ENCODE measurements at places on chromosomes 12 and 14.

DNA sequence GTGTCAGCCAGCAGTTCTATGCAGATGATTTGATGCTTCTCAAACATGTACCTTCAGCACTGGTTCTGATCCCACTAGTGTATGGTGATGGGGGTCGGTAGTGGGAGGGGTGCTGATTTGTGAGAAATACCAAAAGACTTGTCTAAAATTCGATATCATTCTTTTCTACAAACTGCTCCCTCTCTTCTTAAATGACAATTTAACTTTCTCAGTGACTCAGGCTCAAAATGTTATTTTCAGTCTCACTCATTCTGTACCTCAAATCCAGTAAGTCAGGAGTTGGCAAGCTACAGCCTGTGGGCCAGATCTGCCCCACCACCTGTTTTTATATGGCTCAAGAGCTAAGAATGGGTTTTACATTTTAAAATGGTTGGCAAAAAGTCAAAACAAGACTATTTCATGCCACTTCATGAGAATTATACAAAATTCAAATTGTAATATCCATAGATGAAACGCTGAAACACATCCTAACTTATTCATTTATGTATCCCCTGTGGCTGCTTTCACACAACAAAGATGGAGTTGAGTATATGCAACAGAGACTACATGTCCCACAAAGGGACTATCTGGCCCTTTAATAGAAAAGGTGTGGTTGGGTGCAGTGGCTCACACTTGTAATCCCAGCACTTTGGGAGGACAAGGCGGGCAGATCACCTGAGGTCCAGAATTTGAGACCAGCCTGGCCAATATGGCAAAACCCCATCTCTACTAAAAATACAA lies 6.6 kb upstream of the NOP2 start:
- no peak for DNase-seq

DNA sequence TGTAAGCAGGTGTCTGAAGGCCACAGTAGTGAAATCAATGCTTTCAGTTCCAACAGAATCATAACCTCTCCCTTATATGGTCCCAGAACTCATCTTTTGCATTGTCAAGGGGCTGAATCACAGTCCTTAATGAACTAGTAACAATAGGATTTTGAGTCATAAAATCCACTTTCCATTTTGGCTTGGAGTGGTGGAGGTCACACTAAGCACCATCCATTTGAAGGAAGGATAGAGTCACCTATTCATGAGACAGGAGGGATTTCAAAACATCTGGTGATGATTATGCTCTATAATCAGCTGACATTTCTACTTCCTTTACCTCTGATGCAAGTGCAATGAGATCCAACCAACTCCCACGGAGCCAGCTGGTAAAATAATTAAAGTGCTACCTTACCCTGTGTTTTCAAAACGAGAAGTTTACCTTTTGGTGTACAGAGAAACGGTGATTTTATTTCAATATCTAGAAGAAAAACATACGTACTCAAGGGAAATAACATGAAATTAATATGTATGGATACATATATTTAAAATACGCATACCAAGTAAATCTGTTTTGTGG lies 59.1 kb downstream of the TMEM132D start:
- no peak for DNase-seq

DNA sequence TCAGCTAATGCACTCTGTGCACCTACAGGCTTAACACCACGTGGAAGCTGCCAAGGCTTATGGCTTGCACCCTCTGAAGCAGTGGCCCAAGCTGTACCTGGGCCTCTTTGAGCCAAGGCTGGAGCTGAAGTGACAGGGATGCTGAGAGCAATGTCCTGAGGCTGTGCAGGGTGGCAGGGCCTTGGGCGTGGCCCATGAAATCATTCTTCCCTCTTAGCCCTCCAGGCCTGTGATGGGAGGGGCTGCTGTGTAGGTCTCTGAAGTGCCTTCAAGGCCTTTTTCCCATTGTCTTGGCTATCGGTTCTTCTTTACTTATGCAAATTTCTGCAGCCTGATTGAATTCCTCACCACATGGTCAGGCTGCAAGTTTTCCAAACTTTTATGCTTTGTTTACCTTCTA lies 47.4 kb upstream of the TMTC1 start:
- no peak for DNase-seq

DNA sequence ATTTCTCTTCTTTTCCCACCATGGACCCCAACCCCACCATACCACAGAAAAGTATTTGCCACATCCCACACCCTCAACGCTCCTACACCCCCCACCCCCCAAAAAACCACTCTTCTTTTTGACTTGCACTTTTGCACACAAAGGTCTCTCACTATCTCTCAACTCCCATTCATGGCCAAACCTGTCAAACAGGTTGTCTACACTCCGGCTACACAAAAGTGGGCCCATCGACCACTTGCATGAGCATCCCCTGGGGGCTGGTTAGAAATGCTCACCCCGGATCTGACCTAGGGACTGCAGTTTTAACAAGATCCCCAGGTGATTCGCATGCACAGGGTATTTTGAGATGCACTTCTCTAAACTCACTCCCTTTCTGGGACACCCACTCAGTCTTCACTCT lies 248.2 kb downstream of the DPF3 start:
- DNase-seq = no peak

DNA sequence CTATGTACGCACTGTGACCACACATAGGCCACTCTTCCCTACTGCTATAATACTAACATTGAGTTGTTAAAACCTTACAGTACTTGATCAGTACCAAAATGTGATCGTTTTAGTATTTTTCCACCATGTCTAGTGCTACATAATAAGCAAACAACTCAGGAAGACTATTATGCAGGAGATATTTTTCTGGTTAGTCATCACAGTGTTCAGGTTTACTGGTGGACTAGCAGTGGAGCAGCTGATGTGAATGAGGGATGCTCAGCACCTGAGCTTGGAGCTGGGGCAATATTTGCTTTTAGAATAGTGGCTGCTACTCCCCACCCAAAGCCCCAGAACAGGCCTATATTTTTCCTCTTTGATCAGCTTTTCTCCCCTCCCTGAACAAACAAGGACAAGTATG lies 513.1 kb downstream of the KCNH5 start:
- DNase-seq = no peak

- no peak for DNase-seq
Observed at GRCh38 chr12:113609692-113610469, 138.2 kb upstream of the LHX5 start.

- DNase-seq = peak; percentile 90
Observed at GRCh38 chr14:68675233-68675577, 117.7 kb downstream of the ZFP36L1 start.

GRCh38 chr12:31517994-31518393 lies 72.9 kb downstream of the DENND5B start:
- no peak for DNase-seq

- no peak for DNase-seq
Observed at GRCh38 chr14:68951800-68952530, 27.1 kb downstream of the ACTN1 start.

GRCh38 chr12:6337958-6338433 lies 3.9 kb downstream of the TNFRSF1A start:
- peak; percentile 67 for DNase-seq

DNA sequence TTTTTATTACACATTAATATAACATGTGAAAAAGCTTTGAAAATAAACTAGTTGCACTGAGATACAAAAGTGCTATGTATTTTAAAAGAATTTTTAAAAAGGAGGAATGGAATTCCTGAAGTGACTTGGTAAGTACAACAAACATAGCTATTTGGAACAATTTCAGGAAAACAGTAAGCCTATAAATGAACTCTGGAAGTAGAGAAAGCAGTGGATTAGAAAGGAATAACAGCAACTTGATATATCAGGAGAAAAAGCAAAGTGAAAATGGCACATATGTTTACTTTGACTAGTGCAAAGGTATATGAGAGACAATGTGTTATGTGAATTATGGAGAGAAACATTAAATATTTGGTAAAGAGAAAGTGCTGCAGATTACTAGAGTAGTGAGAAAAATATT lies 811.7 kb downstream of the C12orf50 start:
- no peak for DNase-seq

DNA sequence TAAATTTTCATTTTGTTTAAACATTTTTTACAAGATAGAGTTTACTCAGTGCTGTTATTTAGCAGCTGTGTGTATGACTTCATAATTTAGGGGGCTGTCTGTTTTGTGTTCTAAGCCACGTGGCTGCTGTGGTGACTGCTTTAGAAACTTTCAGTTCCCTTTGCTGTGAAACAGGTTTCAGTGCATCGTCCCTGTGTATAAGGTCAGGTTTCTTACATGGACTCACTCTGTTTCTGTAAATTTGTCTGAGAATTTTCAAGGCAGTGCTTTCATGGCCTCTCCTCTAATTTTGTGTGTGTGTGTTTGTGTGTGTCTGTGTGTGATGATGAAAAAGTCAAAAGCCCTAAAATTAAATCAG lies 32.4 kb downstream of the BICD1 start:
- no peak for DNase-seq
